ENCODE measurements at places on chromosomes 6 and 20. TPM values are rescaled to one million over a fixed set of nuclear protein-coding genes. Genes with fewer than 3 reads are reported as not detected.
A peak's percentile ranks its signal among the peaks of the same experiment; 100 is the strongest.

GRCh38 chr20:5504061-5504739 lies 187.4 kb upstream of the PROKR2 start:
- DNase-seq = peak; percentile 79

DNA sequence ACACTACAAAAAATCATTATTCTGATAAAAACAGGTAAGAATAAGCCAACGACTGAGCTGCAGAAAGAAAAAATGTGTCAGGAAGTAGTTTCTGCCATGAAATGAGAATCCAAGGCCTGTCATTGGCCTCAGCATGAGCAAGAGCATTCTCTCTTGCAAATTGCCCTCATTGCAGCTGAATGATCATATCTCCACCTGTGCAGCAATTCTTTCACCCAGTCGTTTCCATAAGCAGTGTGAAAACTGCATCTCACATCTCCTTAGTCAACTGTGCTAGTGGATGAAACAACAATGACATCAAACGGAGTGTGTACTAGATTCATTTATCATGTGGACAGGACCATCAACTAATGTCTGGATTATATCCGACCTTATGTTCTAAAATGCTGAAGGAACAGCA lies 88.2 kb upstream of the STXBP5 start:
- DNase-seq = no peak

- DNase-seq = peak; percentile 52
These were observed 20.4 kb upstream of the EFHC1 start for GRCh38 chr6:52399511-52400312.

DNA sequence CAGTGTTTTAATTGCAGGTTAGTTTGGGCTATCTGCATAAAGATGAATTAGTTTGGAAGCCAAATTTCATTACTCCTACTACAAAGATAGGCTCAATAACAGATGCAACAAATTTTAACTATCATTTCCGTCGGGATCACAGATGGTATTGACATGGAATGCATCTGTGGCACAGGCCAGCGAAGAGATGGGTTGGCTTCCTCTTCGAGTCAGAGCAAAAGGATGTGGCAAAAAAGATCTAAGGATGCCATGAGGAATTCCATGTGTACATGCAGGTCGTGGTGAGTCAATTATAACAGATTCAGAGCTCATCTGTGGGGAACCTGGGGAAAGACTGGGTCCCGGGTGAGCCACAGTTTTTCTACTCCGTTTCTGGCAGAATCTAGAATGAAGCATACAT lies 83.0 kb upstream of the CITED2 start:
- no peak for DNase-seq

GRCh38 chr6:56076033-56076432 lies 171.3 kb downstream of the COL21A1 start:
- DNase-seq = no peak

- DNase-seq = no peak
These were observed 129.1 kb upstream of the SMLR1 start for GRCh38 chr6:130697995-130698535.

GRCh38 chr6:14707276-14707675 lies 538.6 kb upstream of the JARID2 start:
- DNase-seq = no peak

DNA sequence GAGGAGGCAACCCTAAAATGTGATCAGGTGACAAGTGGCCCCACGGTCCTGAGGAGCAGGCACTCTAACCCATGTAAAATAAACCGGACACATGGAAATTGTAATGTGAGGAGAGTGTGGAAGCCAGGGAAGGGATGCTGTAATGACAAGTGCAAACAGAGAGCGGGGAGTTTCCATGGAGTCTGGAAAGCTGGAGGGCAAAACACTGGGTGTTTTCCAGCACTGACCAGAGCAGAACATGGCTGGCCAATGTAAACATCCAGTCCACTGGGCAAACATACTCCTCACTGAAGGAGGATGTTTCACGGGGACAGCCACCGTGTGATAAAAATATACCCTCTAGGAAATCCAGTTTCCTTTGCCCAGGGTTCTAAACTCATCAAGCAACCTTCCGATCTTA lies 219.0 kb upstream of the JARID2 start:
- DNase-seq = no peak

- DNase-seq = no peak
These were observed 191.7 kb upstream of the PMEPA1 start for GRCh38 chr20:57901526-57901925.

GRCh38 chr6:34834789-34835518 lies 43.1 kb downstream of the BLTP3A start:
- no peak for DNase-seq

DNA sequence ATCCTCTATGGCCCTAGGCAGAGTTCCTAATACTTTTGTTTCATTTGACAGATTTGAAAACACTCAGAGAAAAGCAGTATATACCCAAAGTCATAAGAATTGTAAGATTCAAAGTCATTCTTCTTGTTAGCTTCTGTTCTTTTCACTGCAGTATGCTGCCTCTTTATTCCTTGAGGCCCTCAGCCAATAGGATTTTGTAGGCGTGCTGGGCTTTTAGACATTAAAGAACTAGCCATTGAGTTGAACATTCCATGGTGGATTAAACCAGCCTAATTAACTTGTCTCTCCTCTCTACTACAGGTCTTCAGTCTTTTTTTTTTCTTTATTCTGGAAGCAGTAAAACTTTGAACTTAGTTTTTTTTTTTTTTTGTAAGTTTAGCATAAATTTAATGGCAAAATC lies 186.3 kb downstream of the PLCB4 start:
- no peak for DNase-seq

- no peak for DNase-seq
These were observed 18.5 kb upstream of the WFDC10A start for GRCh38 chr20:45611054-45611453.

- DNase-seq = no peak
These were observed 50.6 kb downstream of the SRC start for GRCh38 chr20:37396416-37397075.

GRCh38 chr6:13914351-13914750 lies 10.4 kb upstream of the RNF182 start:
- DNase-seq = no peak

GRCh38 chr6:90333928-90334327 lies 37.3 kb upstream of the BACH2 start:
- no peak for DNase-seq

The SNHG17 gene
- 4.5 TPM for total RNA-seq

The LY6G6D gene
- not detected for total RNA-seq

The E2F3 gene
- 4.1 TPM for total RNA-seq

The MAN1A1 gene
- 24.9 TPM for total RNA-seq
